ENCODE measurements at places on chromosomes 11 and 22.
A peak's percentile ranks its signal among the peaks of the same experiment; 100 is the strongest.

DNA sequence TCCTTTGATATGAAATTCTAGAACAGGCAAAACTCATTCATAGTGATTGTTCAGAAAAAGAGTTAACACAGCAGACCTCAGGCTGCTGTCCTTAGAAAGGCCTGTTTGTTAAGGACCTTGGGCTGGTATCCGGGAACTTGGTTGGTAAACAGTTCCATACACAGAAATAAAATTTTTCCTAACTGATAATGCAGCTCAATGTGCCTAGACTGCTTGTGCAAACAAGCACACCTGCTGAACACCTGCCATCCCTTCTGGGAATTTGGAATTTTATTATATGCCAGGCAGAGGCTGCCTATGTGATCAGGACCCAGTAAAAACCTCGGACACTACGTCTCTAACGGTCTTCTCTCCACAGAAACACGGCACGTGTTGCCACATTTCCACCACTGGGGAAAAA is 11.5 kb downstream of the THAP12 start:
- DNase-seq = no peak

DNA sequence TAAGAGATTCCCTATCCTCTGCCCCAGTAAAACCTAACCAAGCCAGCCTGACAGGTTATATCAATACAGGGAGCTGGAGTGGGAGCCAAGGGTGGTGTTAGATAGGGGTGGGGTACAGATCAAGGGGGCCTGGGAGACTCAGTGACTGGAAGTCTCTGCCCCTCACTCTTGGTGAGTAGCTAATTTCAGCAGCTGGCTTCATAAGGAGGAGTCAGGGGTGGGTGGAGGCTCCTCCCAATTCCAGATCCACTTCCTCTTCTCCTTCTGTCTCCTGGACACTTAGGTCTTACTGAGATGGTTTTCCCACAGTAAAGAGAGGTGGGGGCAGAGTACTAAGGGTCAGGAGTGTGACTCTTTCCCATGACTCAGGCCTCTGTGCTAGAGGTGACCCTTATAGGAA is 1.1 kb upstream of the VSIG2 start:
- peak; percentile 36 for DNase-seq

DNA sequence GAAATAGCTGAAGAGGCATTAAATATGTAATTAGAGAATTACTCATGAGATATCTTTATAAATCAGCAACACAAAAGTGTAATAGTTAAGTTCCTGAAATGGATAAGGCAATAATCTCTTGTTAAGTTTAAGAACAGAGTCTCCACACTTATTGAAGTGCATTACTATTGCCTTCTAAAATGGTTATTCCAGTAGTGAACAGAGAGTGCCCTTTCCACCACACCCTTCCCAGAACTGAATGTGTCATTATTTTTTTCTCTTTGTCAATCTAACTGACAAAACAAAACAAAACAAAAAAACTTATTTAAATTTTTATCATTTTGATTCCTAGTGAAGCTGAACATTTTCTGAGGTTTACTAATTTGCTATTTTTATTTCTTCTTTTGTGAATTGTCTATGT is 9.2 kb upstream of the PRRG4 start:
- DNase-seq = no peak

- no peak for DNase-seq
Measured at GRCh38 chr22:20191000-20191515, 40.2 kb upstream of the CCDC188 start.

GRCh38 chr11:2205214-2205720 is 33.7 kb upstream of the TH start:
- no peak for DNase-seq
